ENCODE measurements at places on chromosomes 4 and X. TPM values are rescaled to one million over a fixed set of nuclear protein-coding genes. Genes with fewer than 3 reads are reported as not detected.

DNA sequence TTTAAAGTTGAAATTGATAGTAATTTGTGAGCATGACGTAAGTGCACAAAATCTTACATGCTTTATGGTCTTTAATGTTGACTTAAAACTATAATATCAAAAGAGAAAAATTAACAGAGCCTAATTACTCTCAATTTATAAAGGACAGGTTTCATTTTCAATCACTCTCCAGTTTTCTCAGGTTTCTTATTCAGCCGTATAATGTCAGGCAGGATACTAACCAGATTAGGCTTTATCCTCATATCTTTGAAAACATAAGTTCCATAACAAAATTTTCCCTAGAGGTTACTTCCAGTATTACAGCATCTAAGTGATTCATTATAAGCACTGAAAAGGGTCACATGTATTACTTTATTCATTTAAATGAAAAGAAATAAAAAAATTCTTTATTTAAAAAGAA, 492.1 kb downstream of the PACRGL start:
- no peak for DNase-seq

DNA sequence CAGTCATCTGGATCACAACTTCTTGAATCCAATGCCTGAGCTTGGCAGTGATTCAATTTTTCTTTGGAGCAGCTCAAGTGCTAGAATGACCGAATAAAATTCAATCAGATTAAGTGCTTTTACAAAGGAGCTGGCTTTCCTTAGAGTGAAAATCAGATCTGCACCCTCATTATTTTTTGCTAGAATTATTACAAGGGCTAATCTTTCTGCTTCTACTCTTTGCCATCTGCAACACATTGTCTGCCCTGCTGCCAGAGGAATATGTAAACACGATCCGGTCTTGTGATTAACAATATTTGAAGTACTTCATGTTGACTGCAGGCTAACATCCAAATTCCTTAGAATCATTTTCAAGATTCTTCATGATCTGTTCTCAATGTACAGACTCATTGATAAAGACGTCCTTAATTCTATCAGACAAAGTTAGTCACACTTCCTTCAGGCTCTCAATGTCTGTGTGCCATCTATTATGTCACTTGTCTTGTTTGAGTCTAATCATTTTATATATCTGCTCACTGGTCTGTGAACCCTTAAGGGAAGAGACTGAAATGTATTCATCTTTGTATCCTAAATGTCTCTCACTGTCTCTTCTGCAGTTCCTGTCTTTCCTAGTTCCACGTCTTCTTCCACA, 531.2 kb downstream of the GALNTL6 start:
- no peak for DNase-seq

The ADH6 gene
- total RNA-seq: not detected

DNA sequence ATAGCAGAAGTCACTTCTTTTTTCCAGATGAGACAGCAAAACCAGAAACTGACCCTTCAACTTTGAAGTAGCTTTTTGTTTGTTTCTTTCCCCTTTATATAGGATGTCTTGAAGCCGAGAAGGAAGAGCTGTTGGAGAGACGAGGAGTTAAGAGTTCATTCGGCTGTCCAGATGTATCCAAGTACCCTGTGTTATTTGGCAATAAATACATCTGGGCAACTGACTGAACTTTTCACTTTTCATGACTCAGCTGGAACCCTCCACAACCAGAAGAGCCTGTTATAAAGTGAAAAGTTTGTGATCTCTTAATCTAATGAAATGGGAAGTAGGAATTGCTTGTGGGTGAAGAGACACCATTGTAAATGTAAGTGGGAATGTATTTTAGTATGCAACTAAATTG, 131.2 kb downstream of the HTR2C start:
- no peak for DNase-seq

GRCh38 chrX:18672008-18672407, at the start of gene RS1:
TSS of gene RS1 (minus strand) at chrX:18672108. CDS start at chrX:18672068, 40 bp downstream.
- no peak for DNase-seq

The ITM2A gene
- total RNA-seq: 39.5 TPM

GRCh38 chr4:155667568-155668511, 1.2 kb downstream of the GUCY1A1 start:
- DNase-seq: peak; percentile 5

DNA sequence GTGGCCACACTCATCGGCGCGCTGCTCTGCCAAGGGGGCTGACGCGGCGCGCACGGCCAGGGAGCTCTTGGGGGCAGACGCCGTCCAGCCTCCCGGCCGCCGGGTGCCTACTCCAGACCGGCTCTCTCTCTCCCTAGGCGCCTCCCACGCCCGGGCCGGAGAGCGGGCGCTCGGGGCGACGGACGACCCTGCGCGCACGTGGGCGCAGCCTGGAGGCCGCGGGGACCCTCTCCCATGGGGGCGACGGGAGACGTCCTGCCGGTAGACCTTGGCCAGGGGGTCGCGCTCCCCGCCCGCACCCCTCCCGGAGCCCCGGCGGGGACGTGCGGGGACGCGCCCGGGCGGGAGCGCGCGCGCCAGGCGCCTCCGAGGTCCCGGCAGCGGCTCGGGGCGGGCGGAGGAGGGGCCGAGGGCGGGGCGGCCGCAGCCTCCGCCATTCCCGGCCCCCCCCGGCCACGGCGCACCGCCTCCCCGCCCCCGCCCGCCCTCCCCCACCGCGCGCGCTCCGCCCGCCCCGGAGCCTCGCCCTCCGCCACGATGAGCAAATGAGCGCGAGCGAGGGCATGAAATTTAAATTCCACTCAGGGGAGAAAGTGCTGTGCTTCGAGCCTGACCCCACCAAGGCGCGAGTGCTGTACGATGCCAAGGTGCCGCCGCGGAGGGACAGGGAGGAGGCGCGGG, at the start of gene MSL3:
Gene MSL3 (plus strand): TSS at position 519 of the 681 bp plus-strand sequence. CDS start 27 bp downstream, at position 546.
- DNase-seq: peak; percentile 76

The MAGEC1 gene
- total RNA-seq: not detected

DNA sequence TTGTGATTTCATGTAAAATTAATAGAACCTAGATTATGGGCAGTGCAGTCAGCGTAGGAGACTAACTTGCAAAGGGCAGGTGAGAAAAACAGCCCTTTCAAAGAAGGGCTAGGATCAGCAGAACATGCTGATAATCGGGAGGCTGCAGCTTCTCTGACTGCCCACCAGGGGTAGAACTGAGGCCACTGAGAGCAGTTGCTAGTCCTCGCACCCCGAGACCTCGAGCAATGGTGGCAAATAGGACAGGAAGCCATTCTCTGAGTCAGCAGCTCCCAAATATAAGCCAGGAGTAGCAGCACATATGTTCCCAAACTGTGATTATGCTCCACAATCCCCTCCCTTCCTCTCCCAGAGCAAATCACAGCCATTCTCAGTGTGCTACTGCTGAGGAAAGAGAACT, 186.5 kb downstream of the MSL3 start:
- DNase-seq: peak; percentile 66

GRCh38 chr4:94158883-94159282, 48.8 kb upstream of the SMARCAD1 start:
- no peak for DNase-seq

GRCh38 chr4:152935631-152936445, at the start of gene FHDC1:
TSS of gene FHDC1 (plus strand) at chr4:152936323. CDS start at chr4:152943058, 6,735 bp downstream.
- peak; percentile 19 for DNase-seq

The NEXMIF gene
- total RNA-seq: not detected

DNA sequence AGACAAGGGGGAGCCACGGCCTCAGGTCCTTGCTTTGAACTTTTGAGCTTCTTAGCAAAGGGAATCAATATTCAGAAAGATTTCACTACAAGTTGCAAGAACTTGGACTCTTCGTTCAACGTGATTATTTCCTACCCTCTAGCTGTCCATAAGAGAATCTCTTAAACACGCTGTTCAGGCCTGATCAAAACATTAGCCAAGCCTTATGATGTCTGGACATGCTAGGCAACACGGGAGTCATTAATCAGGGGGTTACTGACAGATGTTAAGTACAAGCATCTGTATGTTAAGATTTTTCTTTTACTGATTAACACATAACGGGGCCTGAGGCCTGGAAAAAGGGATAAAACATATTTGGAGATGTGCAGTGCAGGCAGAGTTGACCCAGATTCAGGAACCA, 138.9 kb upstream of the IL1RAPL2 start:
- DNase-seq: no peak

The RBM47 gene
- 4.6 TPM for total RNA-seq

- no peak for DNase-seq
These were observed 162.0 kb upstream of the MAB21L2 start for GRCh38 chr4:150419939-150420338.

DNA sequence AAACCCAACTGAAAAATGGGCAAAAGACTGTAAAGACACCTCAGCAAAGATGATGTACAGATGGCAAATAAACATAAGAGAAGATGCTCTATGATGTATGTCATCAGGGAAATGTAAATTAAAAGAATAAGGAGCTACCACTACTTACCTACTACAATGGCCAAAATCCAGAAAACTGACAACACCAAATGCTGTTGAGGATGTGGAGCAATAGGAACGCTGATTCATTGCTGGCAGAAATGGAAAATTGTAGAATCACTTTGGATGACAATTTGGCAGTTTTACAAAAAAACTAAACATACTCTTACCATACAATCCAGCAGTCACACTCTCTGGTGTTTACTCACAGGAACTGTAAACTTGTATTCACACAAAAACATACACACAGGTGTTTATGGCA, 222.3 kb upstream of the LDB2 start:
- no peak for DNase-seq

DNA sequence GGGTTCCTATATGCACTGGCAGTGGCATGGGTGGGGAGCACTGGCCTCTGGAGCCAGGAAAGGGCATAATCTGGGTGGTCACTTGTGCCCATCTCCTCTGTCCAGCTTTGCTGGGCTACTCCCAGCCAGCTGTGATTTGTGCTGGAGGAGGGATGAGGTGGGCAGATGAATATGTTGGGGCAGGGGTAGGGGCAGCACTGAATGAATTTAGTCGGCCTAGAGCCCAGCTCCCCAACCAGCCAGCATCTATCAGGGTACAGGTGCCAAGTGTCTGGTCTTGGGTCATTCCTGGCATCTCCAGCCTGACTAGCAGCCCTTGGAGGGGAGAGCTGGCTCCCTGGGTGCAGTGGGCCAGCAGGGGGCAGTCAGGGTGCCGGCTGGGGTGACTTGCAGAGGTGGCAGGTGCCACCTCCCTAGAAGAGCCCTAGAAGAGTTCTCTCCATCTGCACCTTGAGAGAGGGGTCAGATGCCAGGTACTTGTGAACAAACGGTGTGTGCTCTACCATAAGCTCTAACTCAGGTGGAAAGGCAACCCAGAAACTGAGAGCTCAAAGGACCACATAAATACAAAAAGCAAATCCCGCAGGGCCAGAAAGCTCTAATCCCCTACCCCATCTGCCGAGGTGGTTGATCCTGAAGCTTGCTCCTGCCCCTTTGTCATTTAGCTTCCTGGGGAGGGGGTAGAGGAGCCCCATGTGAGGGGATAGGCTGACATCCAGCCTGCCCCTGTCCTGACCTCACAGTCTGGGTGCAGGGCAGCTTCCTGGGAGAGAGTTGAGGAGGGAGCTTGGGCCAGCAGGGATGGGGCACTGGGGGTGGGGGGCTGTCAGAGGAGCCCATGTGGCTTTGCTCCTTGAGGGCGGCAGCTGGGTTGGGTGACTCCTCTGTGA, 2.2 kb downstream of the SORCS2 start:
- DNase-seq: peak; percentile 44

- no peak for DNase-seq
These were observed 80.0 kb downstream of the GLRA3 start for GRCh38 chr4:174749091-174749490.

Data from dermis blood vessel endothelial cell (primary cell).